ENCODE measurements at places on chromosomes 13 and 19.

DNA sequence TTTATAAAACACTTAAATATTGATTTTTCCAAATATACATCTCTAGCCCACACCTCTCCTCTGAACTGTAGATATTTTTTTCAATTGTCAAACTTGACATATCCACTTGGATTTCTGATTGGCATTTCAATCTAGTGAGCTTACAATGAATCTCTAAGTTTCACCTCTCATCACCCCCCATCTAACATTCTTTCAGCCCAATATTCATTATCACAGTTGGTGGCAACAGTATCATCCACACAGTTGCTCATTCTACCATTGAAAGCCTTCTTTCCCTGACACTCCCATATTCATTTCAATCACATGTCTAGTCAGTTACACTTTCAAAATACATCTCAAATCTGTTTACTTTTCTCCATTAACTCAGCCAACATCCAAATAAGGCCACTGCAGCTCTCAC, 385.2 kb downstream of the PCDH20 start:
- no peak for DNase-seq

DNA sequence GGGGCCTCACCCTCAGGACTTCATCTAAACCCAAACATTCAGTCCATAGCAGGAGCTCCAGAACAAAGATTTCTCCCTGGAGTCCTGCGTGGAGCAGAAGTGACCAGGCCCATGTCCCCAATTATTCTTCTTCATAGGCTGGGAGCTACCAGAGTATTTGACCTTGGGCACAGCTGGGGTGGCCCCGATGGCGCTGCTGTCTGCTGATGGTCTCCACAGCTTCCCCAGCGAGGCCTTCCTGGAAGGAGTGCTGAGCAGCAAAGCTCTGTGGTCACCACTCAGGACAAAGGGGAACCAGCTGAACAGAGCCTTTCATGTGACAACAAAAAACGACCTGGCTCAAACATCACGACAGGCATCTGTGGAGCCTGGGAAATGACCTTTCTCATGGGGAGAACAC, 62.7 kb upstream of the ARGLU1 start:
- no peak for DNase-seq

GRCh38 chr19:35069696-35070095, 28.2 kb downstream of the HPN start:
- DNase-seq = no peak

- no peak for DNase-seq
Observed at GRCh38 chr19:30014770-30015169, 72.7 kb downstream of the URI1 start.

DNA sequence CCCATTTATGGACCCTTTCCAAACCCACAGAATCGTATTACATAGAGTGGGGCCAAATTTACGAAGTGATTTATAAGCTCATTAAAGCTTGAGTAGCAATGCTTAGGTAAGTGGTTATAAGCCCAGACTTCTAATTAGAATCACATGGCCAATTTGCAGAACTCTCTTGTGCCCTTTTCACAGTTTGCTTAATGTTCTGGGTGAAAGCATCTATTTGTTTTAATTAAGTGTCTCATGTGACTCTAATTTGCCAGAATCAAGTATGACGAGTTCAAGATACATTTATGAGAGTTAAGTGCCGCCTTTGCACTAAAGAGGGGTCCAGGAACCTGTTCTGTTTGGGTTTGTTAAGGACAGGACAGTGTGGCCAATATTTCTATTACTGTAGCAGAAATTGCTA, 46.0 kb upstream of the ZNF681 start:
- no peak for DNase-seq

- DNase-seq = no peak
Observed at GRCh38 chr19:1850809-1851653, 2.7 kb upstream of the REXO1 start.

- no peak for DNase-seq
Observed at GRCh38 chr13:30181888-30182651, 125.3 kb downstream of the KATNAL1 start.

DNA sequence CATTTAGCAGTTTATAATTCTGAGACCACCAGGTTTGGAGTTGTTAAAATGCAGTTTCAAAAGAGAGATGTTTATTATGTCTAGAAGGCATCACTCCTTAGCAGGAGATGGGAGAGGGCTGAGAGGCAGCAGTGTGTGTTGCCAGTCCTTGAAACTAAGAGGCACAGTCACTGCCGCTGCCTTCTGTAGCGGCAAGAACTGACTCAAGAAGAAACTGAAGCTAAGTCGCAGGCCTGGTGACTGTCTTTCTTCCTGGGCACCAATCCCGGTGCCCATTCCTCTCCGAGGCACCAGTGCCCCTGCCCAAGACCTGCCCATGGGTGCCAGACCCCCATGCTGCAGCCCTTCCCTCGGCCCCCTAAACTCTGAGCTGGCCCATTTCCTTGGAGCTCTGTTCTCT, 20.1 kb downstream of the N4BP2L1 start:
- DNase-seq = no peak

GRCh38 chr13:74015137-74015536, 119.1 kb downstream of the KLF12 start:
- no peak for DNase-seq

DNA sequence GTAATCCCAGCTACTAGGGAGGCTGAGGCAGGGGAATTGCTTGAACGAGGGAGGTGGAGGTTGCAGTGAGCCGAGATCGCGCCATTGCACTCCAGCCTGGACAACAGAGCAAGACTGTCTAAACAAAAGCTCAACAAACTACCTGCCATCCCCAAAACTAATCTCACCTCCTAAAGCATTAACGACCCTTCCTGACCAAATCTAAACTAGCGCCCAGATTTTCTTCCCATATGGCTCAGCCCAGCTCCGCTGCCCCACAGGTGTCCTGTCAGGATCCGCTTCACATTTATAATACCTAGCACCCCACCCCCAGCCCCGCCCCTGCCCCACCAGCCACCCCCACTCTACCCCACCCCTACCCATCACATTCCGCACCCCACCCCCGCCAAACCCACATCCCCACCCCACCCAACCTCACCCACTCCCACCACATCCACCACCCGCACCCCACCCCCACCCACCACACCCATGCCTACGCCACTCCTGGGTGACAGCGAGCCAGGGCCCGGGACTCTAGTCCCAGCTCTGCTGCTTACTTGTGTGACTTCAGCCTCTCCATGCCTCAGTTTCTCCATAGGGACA, 599 bp downstream of the C19orf12 start:
- DNase-seq = no peak

DNA sequence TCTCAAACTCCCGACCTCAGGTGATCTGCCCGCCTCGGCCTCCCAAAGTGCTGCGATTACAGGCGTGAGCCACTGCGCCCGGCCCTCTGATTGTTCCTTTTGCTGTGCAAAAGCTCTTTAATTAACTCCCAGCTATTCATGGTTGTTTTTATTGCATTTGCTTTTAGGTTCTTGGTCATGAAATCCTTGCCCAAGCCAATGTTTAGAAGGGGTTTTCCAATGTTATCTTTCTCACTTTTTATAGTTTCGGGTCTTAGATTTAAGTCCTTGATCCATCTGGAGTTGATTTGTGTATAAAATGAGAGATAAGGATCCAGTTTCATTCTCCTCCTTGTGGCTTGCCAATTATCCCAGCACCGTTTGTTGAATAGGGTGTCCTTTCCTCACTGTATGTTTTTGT, 19.2 kb upstream of the GRTP1 start:
- no peak for DNase-seq

DNA sequence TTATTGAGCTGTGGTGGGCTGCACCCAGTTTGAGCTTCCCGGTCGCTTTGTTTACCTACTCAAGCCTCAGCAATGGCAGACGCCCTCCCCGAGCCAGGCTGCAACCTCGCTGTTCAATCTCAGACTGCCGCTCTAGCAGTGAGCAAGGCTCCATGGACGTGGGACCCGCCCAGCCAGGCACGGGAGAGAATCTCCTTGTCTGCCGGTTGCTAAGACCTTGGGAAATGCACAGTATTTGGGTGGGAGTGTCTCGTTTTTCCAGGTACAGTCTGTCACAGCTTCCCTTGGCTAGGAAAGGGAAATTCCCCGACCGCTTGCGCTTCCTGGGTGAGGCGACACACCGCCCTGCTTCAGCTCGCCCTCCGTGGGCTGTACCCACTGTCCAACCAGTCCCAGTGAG, 27.7 kb upstream of the UBAC2 start:
- DNase-seq = no peak

- DNase-seq = no peak
Observed at GRCh38 chr19:31074199-31075125, 274.8 kb downstream of the TSHZ3 start.

- no peak for DNase-seq
Observed at GRCh38 chr13:33976965-33977364, 159.0 kb downstream of the RFC3 start.

DNA sequence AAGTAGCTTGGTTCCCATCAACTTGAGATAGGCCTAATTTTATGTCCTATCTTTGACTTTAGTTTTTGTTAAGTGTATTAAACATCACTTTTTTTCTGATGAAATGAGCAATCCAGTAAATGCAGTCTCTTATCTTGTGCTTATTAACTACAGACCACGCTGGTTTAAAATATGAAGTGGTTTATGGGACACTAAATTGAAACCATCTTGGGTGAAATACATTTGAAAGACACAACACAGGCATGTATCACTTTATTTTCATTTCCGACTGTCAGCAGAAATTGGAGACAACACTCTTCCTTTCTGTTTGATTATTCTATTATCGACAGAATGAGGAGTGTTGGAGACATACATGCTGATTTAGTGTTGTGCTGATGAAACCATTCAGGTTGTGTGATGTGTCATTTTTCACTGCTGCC, 447.7 kb downstream of the GPC6 start:
- DNase-seq = no peak

GRCh38 chr19:47601180-47601904, 7.6 kb upstream of the BICRA start:
- no peak for DNase-seq

DNA sequence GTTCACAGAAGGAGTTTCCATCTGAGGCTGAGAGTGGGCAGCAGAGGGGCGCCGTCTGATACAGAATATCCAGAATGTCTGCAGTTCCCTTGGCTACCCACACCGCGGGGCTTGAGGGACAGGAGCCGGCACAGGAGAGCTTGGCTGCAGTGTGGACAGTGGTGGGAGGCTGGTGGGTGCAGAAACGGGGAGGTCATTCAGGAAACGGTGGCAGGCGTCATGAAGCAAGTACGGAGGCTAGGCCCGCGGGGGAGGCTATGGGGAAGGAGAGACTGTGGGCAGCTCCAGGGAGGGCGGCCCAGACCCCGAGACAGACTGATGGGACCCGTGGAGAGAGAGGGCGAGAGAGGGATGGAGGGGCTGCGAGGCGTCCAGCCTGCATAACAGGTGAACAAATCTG, 55.2 kb upstream of the UQCRFS1 start:
- no peak for DNase-seq

DNA sequence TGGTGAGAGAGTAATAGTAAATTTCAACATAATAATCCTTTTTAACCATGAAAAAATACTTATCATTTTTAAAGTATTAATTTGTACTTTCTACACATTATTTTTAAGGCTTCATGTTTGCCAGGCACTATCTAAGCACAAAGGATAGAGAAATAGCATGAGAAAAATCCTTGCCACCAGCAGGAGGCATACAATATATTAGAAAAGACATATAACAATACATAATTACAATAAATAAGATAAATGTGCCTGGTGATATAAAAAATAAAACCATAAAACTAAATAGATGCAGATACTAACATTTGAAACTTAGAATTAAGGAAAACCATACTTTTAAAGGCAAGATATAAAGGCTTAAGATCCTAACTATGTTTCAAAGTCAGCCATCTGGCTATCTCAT, 1256.4 kb downstream of the DIAPH3 start:
- no peak for DNase-seq

GRCh38 chr13:28542804-28543203, 47.9 kb upstream of the FLT1 start:
- DNase-seq = no peak

DNA sequence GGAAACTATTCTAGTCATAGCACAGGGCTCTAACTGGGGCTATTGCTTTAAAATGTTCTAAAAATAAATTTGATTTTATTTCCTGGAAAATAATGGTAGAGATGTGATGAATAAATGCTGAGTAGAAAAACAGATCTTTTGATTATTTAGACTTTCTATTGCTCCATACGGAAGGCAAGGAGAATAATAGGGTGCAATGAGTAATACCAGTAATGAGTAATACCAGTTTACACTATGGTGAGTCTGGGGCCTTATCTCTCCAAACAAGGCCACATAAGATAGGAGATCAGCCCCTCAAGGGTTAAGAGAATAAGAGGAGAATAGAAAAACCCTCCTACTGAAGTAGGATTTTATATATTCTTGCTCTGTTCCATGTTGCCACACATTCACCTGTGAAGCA, 390.4 kb downstream of the KLF5 start:
- no peak for DNase-seq

DNA sequence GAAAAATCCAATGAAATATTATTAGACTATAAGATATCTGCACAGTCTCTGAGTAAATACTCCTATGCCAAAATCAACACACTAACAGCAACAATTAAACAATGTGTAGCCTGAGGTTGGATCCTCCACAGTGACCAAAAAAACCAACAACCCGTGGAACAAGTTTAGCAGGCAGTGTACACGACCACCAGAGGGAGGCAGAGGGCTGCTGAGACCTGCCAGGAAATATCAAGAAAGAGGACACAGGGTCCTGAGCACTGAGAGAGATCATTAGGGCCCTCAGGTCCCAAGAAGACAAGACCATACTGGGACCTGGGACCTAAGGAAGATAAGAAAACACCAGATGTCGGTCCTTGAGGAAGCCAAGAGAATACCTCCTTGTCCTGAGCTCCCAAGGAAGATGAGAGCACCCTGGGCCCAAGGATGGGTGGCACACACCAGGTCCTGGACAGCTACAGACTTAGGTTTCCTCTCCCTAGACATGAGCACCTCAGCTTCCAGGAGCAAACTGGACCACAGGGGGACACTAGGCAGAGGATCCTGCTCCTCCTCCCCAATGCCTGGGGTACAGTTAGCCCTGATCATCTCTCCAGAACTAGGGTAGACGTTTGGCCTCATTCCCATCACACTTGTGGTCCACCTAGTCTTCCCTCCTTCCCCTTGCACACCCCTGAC, 822 bp upstream of the ZNF274 start:
- DNase-seq = peak; percentile 73
